Activated naive CD8-positive, alpha-beta T cell treated with anti-CD3 and anti-CD28 coated beads, Interleukin-2, amount 50 U/mL, for 16 hours (primary cell): ENCODE measurements at places on chromosomes 1 and 21.

DNA sequence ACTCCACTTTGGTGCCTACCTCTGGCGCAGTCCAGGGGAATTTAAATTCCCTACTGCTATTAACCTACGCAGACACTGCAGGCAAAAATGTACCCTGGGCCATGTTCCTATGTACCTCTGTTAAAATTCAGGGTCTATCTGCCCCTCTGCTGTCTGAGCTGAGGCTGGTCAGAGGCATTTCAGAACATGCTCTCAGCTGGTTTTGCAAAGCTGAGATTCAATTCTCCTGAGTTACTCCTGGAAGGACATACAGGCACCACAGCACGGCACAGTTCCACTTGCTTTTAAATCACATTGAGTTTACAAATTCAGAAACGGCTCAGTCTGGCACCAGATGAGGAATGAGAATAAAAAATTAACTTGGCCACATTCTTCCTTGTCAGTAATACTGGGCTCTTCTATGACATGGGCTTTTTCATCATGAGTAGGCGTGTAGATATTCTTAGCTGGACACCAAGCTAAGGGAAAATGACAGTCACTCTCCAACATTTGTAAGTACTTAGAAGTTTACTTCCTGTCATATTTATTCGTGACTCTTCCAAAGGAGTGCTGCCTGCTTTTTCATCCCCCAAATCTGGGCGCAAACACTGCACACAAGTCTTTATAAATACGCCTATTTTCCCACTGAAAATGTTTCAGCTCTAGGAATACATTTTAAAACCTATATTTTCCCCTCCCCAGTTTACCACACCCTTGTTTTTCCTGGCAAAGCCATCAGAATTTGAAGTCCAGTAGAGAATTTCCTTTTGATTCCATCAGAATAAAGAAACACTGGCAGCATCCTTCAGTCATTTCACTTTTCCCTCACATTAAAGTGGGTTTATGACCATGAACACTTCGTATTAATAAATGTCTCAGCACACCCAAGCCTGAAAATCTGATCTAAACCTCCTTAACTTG is 1.9 kb downstream of the C1orf198 start:
- no peak for DNase-seq

DNA sequence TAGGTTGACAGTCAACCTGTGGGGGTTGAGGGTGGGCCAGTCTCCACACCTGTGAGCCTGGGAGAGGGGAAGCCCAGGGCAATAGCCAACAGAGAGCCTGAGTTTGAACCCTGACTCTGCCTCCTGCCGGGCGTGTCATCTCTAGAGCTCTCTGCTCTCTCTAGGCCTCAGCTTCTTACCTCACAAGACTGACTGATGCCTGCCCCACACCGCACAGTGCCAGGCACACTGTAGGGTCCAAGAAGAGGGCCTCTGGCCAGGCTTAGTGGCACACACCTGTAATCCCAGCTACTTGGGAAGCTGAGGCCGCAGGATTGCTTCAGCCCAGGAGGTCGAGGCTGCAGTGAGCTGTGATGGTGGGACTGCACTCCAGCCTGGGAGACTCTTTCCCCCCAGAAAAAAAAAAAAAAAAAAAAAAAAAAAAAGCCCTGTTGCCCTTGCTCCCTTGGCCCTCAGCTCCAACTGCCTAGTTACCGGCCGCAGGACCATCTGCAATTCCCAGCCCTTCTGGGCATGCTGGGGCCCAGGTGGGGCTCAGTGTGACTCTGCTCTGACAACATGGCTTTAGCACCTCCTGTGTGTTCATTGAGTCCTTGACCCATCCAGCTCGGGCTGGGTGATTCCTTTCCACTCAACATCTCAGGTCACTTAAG is 25.1 kb downstream of the GRHL3 start:
- no peak for DNase-seq

GRCh38 chr1:44602634-44603628 is 71.3 kb downstream of the TMEM53 start:
- DNase-seq, result no peak

DNA sequence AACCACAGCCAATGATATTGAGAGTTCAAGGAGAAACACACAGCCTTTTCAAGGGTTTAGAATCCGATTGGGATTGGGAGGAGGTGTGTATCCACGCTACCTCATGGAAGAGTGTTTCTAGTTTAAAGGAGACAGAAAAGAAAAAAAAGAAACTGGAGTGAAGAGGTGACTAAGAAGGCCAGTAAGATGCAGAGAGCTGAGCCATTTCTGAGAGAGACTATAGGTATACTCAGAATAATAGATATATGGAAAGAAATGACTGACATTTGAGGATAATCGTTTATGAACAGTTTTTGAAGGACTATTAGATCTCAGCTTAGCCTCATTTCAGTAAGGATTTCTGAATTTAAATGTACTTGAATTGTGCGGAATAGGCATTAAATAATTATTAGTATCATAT is 42.8 kb downstream of the LRRC8C start:
- no peak for DNase-seq

GRCh38 chr1:223421025-223421424 is 27.8 kb downstream of the CCDC185 start:
- DNase-seq, result no peak

GRCh38 chr1:200979574-200980451 is 43.7 kb downstream of the KIF21B start:
- DNase-seq, result peak; percentile 21

GRCh38 chr1:30847358-30847972 is 61.1 kb downstream of the SDC3 start:
- DNase-seq, result no peak

DNA sequence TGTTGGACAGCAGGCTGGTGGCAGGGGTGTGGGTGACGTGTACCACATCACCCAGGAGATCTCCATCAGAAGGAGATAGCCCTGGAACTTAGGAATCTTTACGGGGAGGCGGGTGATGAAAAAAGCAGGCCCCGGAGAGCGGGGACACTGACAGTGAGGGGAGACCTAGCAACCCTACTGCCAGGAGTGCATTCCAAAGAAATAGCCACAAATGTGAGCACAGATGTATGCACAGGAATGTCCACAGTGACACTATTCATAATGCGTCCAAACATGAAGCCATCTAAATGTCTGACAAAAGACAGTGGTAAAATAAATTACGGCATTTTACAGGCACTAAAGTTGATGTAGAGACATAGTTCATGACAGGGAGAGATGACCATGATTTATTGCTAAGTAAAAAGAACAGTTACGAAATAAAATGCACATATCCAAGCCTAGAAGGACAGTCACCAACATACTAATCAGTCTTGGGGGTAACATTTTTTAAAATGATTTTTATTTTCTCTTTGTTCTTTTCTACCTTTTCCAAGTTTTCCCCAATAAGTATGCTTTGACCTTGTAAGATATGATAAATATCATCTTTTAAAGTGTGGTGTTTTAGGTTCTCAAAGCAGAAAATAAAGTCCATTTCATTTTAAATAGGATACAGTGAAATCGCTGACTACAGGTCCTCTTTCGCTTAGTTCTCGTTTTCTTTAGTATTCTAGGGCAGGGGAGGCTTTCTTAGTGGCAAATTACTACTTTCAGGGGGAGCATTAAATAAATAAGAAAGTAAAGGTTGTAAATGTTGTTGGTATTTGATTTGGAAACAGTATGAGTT is 21.3 kb downstream of the CD247 start:
- DNase-seq, result no peak

DNA sequence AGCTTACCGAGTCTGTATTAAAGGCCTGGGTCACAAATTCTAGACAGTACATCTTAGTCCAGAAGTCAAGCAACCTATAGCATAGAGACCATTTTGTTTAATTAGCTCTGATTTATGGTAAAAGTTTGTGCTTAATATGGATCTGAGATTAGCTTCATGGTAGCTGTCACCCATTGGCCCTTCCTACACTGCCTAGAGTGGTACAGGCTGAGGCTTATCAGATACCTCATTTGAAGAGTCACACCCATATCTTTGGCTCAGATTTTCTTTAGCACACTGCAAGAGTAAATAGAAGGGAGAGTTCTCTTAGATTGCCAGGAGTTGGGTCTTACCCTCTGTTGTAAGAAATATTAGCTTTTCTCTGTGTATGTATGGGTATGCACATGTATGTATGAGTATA is 3.6 kb downstream of the AK4 start:
- no peak for DNase-seq

GRCh38 chr21:16004086-16004485 is 274.3 kb downstream of the USP25 start:
- no peak for DNase-seq

DNA sequence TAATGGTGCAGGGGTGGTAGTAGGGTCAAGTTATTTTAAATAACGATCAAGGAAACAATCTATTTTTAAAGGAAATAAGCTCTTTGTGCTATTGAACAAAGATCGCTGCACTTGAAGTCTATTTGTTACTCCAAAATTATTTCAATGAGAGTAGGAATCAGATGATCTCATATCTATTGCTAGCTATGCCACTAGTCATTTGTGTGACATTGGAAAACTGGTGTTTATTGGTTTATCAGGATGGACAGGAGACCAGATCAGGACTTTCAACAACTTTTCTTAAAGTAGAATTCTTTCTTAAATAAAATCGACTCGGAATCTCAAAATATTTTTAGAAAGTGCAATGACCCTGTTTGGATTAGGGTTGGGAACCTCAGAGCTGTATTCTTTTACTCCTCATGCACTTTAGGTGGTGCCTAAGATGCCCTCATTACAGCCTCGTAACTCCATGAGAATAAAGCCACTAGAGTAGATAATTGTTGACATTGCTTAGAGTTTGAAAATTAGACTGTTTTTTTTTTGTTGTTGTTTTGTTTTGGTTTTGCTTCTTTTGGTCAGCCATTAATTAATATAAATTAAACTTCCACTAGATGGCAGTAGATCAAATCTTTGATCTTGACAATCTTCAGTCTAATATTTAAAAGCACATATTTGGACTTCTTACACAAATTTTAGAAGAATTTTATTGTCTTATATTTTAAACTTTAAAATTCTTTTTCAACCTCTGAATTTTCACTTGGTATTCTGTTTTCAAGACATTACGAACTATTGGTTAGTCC is 352.4 kb downstream of the USP25 start:
- no peak for DNase-seq

DNA sequence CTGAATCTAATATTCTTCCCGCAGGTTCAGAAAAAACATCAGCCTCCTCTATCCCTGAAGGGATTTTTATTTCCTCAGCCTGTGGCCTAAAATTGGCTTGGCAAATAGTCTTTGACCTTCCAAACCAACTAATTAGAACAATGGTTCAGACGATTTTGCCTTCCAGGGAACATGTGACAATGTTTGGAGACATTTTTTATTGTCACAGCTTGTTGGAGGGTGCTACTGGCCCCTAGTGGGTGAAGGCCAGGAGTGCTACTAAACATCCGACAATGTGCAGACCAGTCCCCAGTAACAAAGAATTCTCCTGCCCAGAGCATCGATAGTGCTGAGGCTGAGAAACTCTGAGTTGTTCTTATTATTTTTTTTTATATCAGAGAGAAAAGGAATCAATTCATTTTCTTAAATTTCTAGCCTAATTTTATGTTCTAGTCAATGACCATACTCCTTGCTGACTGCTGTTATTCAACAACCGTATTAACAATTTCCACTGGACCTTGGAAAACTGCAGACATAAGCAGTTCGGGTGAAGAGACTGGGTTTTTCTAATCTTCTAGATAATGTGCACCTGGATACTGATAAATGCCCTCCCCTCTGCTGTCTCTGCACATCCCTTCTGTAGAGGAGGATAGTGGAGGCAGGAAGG is 280.7 kb downstream of the LMX1A start:
- no peak for DNase-seq

DNA sequence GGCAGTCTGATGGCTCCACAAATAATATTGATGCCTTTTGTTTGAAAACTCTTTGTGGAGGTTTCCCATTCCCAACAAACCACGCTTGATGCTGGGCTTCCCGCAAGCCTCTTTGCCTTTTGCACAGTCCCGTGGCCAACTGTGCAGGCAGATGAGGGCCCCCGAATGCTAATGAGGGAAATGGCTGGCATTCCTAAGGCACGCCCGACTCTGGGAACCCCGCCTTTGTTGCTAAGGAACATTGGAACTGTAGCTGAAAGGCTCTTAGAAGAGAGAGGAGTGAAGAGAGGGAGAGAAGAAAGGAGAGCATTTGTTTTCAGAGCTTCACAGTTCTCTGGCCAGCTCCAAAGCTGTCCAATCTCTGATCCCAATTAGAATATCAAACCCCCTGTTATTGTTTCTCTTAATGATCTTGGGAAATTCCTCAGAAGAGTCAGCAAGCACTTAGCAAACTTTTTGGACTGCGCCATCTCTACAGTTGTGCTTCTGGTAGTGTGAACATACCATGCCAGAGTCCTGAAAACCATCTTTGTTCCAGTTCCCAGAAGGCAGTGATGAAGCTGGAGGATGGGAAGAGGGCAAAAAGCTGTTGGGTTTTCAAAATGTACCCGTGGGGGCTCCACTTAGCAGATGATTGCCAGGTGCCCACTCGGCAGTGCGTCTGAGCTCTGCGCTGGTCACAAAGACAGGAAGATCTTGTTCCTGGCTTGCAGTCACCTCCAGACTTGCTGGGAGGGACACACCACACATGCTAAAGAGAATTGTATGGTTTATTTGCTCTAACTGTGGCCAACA is 60.1 kb upstream of the CYP2J2 start:
- no peak for DNase-seq
